ENCODE measurements at places on chromosomes 13 and 19.

DNA sequence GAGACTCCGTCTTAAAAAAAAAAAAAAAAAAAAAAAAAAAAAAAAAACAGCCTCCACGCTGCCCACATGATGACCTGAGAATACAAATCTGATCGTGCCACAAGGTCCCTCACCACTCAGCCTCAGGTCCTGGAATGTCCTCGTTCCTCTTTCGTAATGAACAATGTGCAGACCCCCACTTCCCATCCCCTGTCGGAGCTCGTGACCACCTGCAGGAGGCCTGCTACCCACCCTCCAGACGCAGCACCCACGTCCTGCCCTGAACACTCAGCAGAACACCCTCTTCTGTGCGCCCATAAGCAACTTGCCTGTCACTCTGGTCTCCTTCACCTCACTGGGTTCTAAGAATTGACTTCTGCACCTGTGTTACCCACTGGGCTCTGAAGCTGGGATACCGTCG is 166.4 kb downstream of the KATNAL1 start:
- DNase-seq, result no peak

GRCh38 chr13:111909501-111909900 is 157.4 kb upstream of the SOX1 start:
- no peak for DNase-seq

DNA sequence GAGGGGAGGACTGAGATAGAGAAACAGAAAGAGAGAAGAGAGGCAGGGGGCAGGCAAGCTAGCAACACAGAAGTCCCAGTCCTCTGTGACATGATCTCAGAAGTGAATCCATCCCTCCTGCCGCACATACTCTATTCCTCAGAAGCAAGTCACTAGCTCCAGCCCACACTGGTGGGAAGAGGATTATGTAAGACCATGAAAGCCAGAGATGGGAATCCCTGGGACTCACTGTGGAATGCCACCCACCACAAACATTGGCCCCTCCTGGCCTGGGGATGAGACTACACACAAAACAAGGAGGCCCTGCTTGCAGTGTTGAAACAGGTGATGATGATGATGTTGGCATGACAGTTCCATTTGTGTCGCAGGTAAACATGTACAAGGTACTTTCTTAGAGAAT is 419.9 kb downstream of the IRS2 start:
- no peak for DNase-seq

- no peak for DNase-seq
Observed at GRCh38 chr19:55563261-55563690, 17.4 kb downstream of the ZNF579 start.

DNA sequence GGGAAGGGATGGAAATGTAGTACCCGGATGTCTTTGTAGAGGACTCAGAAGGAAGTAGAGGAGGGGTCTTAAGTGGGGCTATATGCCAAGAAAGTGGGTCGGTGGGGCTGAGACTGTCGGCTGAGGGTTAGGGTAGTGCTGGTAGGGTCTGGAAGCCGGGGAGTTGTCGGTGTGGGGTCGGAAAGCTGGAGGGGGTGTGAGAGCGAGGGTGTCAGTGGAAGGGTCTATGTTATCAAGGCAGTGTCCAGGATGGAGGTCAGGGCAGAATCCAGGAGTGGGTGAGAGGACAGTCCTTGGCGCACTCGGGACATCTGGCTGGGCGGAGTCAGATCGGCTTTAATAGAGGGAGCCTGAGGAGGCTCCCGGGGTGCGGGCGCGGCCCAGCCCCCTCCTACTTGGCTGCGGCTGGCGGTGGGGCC is 1.7 kb downstream of the HSPB6 start:
- DNase-seq, result no peak
